ENCODE measurements at places on chromosomes 4 and X. TPM values are rescaled to one million over a fixed set of nuclear protein-coding genes. Genes with fewer than 3 reads are reported as not detected.

GRCh38 chr4:140238351-140239056, 84.5 kb upstream of the MAML3 start:
- no peaks in the 10 kb centered on the region for H3K27me3 ChIP-seq
- no peak overlapping the region for H3K4me3 ChIP-seq
- peak; percentile 93 for DNase-seq
- no peaks in the 10 kb centered on the region for H3K36me3 ChIP-seq
- H3K4me1 ChIP-seq: peaks cover 16% of the 10 kb centered on the region
- peak overlapping the region; percentile 88 for H3K27ac ChIP-seq

The SAGE1 gene
- total RNA-seq: not detected

The SMIM10 gene
- 8.2 TPM for total RNA-seq

- H3K27me3 ChIP-seq: no peaks in the 10 kb centered on the region
- no peaks in the 10 kb centered on the region for H3K36me3 ChIP-seq
- no peaks in the 10 kb centered on the region for H3K4me1 ChIP-seq
- DNase-seq: no peak
- no peak overlapping the region for H3K4me3 ChIP-seq
- no peak overlapping the region for H3K27ac ChIP-seq
Observed at GRCh38 chr4:138473339-138473738, 231.2 kb upstream of the SLC7A11 start.

The IL2 gene
- total RNA-seq: not detected
